NCI-H526 treated with DMSO at 0.1 percent for 48 hours (cell line): ENCODE measurements at places on chromosomes 5 and 9.

DNA sequence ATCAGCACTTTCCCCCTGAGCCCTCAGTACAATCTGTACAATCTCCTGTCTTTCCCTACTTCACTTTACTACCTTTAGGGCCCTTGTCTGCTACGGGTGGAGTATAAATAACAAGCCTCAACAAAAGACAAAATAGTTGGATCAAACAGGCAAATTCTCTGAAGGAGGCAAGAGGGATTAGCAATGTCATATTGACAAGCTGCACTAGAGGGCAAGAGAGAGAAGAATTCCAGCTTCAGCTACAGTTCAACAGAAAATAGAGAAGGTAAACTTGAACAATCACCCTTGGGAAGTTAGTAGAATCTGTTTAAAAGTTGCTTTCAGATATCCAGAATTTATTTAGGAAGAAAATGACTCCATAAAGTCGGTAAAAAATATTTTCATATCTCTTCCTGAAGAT is 68.4 kb upstream of the IZUMO3 start:
- no peak for DNase-seq

GRCh38 chr9:87878989-87879511 is 3.6 kb upstream of the SPATA31E1 start:
- no peak for DNase-seq

GRCh38 chr5:40503439-40503838 is 176.3 kb upstream of the PTGER4 start:
- no peak for DNase-seq

- DNase-seq, result no peak
These were observed 63.2 kb downstream of the NR2F1-AS1 start for GRCh38 chr5:93517828-93518227.

- no peak for DNase-seq
These were observed 20.3 kb upstream of the PCDH1 start for GRCh38 chr5:141898448-141899049.

DNA sequence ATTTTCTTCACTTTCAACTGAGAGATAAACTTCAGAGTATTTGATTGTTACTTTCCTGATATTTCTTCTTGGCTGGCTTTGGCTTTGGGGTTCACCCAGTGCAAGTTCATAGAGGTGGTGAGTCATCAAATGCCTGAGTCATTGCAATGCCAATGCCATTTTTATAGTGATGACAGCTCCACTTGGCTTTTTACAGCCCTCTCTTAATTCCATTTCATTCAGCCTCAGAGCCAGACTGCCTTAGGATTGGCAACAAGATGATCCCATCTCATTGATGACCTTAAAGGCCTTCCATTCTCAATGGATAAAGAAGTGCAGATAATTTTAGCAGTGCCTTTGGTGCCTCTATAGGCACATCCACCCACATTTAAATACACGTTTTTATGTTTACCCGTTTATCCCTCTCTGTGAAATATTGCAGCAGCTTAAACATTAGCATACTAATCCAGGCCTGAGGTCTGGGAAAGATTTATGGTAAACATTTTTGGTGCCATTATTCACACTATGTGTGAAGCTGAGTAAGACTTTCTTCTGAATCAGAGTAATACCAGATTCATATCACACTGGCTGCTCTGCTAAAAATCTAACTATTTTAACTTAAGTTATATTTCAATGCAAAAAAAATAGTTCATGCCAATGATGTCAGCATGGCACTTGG is 88.9 kb upstream of the TYRP1 start:
- DNase-seq, result no peak

DNA sequence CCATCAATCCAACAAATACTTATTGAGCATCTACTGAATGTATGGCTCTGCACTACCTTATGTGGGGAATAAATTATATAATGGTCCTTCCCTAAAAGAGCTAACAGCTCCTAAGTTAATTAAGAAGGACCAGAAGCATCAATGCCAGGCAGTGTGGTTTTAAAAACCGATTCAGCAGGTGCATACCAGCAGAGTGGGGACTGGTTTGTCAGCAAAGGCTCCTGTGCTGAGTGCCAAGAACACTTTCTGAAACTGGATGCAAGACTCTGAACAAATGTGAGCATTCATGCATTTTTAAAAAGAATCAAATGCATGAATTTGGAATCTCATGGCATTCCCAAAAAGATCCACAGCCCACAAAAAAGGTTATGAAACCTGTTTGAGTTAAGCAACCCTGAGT is 142.2 kb downstream of the AUH start:
- no peak for DNase-seq

DNA sequence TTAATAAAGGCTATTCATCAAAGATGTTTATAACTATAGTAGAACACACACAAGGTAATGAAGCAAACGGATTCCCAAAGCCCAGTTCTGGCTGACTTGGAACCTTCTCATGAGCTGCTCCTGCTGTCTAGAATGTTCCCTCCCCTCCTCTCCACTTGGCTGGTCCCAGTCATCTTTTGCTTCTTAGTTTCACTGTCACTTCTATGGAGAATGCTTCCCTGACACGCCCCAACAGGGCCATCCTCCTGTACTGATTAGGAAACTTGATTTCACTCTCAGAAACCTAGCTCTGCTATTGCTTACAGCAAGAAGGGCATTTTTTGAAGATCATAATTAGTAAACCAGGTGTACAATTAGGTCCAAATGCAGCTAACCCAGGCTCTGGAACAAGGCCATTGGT is 3.2 kb upstream of the RAPGEF1 start:
- no peak for DNase-seq

- DNase-seq, result no peak
These were observed 18.6 kb downstream of the ZNF622 start for GRCh38 chr5:16446993-16447392.

DNA sequence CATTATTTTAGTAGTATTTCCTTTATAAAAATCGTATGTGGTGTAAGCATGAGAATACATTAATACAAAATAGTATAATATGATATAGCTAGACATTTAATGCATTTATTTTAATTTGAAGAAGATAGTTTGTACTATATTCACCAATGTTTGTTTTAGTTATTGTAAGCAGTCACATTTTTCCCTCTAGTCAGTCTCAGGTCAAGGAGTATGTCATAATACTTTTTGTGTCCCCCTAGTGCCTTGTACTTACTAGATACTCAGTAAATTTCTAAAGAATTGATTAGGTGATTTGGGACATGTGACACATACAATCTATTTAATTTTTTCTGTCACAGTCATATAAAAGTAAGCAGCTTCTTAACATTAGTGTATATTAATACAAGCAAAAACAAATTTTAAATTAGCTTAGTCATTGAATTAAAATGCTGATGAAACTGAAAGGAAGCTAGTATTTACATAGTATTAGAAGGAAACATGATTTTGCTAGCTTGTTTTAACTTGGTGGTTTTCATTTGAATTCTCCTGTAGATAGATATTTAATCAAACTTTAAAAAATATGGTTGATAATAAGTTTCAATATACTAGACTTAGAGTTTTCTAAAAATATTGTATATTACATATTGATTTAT is 242.2 kb downstream of the FER start:
- DNase-seq, result no peak

DNA sequence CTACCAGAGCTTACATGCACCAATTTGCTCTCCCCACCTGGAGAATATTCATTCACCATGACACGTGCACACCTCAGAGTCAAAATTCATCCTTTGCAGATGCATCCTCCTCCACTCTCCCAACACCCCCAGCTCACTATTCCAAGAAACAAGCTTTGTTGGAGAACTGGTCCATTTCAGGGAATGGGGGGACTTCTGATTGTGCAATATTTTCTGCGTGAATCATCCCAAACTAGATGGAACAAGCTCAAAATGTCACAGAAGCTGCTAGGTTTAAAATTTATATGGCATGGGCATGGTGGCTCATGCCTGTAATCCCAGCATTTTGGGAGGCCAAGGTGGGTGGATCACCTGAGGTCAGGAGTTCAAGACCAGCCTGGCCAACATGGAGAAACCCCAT is 3.6 kb downstream of the GLDC start:
- no peak for DNase-seq

DNA sequence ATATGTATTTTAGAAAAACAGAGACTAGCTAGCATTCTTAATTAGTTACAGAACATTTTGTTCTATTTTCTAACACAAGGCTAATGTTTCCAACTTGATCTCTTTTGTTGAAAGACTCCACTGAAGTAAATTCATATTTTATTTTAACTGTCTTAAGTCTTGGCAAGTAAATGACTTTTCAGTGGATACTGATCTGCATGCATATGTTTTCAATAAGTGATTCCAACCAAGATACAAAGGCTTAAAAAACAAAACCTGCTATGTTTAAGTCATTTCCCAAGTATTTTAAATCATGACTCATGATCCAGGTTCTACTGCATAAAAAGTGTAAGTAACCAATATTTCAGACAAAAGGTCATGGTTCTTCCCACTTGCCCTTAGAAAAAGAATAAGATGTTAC is 5.7 kb downstream of the CDO1 start:
- no peak for DNase-seq

GRCh38 chr9:13144166-13144775 is 135.2 kb downstream of the MPDZ start:
- DNase-seq, result no peak

GRCh38 chr5:118946138-118946800 is 42.1 kb downstream of the DTWD2 start:
- DNase-seq, result no peak

DNA sequence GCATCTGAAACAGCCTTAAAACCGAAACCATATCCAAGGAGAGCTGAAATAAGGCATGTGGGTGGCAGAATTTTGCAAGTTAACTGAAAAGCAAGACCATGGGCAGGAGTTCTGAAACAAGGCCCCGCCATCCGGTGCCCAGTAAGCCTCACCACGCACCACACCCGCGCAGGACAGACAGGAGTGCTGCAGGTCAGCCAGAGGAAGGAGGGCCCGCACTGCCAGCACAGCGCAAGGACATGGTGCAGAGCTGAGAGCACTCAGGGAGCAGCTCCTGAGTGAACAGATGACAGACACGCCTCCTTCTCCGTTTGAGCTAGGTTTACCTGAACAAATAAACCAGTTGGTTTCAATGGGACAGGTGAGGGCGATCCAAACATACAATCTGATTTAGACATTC is 16.5 kb upstream of the ISCA1 start:
- DNase-seq, result no peak

DNA sequence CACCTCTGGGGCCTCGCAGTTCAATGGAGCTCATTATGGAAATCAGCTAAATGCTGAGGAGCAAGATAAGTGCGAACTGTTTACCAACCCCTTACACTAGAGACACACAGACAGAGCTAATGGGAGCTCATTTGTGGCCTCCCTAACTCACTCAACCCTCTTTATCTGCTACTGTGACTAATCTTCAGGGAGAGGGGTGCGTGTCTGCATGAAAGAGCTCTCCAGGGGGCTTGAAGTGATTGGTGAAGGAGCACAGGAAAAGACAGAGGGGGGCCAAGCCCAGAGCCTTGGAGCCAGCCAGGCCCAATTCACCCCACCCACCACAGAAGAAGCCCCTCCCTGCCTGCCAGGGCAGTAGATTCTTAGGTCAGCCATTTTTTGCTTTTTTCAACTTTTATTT is 466.8 kb upstream of the BRINP1 start:
- no peak for DNase-seq

DNA sequence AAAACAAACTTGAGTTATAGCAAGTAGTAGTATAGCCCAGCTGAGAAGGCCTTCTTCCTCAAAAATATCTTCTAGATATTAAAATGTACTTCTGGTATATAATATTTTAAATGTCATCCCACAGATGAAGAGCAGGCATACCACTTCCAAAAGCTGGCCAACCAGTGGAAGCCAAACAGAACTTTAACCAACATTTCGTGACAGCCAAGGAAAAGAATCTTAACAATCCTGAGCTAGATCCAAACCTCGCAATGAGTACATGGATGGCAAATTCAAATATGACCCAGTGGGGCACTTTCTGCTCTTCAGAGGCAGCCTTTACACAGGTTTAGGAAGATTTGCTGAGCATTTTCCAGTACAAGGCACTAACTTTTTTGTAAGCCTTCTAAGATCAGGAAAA is 91.8 kb upstream of the ACO1 start:
- DNase-seq, result no peak

DNA sequence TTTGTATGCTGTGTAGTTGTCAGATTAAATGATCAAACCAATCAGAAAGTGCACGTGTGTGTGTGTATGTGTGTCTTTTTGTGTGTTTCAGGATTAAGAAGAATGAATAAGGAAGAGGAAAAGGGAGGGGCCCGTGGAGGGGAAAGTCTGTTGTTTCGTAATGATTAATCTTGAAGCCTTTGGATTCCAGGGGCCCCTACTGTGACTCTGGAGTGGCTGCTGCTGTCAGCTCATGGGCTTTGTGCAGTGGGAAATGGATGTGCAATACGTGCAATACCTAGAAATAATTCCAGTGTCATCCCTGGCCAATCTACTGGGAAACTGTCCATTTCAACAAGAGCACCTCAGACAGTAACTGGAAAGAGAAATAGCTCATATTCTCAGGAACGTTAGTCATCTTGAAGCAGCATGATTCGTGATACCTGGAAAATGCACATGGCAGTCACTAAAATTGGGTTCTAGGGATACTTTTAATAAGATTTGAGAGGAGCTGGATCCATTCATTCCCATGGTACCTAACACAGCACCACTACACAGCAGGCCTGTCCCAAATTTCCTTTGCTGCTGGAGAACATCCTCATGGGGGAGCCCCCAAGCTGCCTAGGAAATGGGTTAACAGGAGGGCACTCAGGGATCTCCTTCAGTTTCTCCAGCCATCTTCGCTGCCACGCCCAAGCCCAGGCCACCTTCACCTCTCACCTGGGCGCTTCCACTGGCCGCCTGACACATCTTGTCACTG is 186.3 kb downstream of the NR3C1 start:
- no peak for DNase-seq

GRCh38 chr5:78835176-78835575 is 149.9 kb downstream of the ARSB start:
- no peak for DNase-seq

- DNase-seq, result no peak
These were observed 15.5 kb downstream of the AKNA start for GRCh38 chr9:114371973-114372917.
